Left renal cortex interstitium (tissue), 4 donors: ENCODE measurements at places on chromosomes 13 and 19. TPM values are rescaled to one million over a fixed set of nuclear protein-coding genes. Genes with fewer than 3 reads are reported as not detected.

ZNF578 gene
- 5.1 TPM for polyA plus RNA-seq

KIR2DL4 gene
- not detected for polyA plus RNA-seq

ZNF556 gene
- polyA plus RNA-seq: 1.1 TPM

DNA sequence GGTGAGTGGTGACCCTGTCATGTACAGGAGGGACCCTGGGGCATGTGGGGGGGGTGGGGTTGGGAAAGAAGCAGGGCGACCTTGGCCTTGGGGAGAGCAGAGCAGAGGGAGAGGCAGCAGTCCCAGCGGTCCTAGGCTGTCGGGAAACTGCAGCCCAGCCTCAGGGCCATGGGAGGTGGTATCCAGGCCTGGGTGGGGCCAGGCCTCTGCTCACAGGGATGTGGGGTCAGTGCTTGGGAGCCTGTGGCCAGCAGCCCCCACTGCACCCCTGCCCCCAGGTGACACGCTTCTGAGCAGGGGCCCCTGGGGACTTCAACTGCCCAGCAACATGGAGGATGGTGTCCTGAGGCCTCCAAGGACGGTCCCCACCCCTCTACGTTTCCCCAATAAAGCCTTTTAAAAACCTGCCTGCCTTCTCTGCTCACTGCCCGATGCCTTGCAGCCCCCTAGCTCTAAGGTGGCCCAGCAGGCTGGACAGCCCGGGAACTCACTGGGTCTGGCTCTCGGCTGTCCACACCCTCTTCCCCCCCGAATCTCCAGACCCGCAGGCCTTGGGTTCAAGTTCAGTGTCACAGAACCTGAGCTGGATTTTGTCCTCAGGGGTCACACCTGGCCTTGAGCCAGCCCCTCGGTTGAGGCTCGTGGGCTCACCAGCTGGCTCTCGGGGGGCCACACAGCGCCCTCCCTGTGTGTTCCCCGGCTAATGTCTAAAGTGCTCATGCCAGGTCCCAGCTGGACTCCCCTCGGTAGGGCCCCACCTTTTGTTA is 6.9 kb downstream of the PNKP start:
- no peak for DNase-seq

ZNF101 gene
- 16.4 TPM for polyA plus RNA-seq

GRCh38 chr13:96373597-96373996 is 283.7 kb downstream of the HS6ST3 start:
- DNase-seq: no peak

DNA sequence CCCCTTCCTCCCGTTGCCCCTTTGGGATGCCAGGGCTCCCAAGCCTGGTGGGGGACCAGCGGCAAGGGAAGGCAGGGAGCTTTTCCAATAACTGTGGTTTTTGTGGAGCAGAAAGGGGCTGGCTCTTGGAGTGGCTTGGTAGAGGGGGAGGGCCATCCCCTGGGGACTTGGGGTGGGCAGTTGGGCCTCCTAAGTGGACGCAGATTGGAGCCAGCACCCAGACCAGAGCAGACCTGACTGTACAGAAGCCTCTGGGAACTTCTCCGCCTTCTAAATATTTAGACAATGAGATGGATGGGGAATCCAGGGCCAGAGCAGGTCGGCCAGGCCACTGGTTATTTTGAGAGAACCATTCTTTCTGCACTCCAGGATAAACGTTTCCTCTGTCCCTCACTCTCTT is 4.2 kb downstream of the PTGIR start:
- DNase-seq: no peak

DNA sequence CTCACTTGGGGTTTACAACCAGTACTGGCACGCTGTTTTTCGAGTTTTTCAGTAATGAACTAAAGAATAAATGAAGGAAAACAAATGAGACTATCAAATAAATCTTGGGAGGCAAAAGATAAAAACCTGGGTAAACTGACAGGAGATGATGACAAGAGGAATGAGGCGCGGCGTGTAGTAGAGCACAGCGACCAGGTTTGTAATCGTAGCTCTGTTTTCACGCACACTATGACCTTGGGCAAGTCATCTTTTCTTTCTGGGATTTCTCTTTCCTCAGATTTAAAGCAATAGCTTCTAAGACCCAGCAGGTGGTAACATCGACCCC is 419 bp downstream of the MRPS31 start:
- DNase-seq: no peak

DNA sequence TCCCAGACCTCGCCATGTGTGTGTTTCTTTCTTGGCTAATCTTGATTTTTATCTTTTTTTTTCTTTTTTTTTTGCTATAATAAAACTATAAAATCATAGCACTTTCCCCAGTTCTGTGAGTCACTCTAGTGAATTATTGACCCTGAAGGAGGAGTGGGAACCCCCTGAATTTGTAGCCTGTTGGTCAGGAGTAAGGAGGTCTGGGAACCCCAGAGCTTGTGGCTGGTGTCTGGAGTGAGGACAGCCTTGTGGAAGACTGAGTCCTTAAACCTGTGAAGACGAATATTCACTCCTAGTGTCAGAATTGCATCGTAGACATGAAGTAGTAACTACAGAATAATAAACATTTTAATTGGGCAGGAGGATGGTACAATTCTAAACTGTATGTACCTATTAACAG is 7.4 kb downstream of the EID2B start:
- DNase-seq: no peak

DNA sequence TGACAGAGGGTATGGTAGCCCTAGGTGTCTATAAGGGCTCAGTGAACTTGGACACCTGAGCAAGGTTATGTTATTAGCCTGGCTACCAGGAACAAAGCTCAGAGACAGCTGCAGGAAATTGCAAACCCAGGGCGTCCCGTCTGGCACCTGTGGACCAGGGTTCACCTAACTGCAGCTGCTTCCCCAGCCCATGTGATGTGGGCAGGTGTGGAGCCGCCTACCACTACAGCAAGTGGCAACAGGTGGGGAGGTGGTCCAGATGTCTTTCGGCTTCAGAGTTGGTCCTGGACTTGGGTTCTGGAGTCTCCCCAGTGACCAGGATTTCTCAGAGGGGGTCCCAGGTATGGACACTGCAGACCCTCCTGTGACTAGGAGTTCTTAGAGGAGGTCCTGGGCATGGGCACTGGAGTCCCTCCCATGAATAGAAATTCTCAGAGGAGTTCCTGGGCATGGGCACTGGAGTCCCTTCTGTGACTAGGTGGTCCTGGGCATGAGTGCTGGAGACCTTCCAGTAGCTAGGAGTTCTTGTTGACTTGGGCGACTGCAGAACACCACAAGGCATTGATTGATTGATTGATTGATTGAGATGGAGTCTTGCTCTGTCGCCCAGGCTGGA is 25.2 kb downstream of the ACTL9 start:
- no peak for DNase-seq

PRSS57 gene
- polyA plus RNA-seq: 0.43 TPM

DNA sequence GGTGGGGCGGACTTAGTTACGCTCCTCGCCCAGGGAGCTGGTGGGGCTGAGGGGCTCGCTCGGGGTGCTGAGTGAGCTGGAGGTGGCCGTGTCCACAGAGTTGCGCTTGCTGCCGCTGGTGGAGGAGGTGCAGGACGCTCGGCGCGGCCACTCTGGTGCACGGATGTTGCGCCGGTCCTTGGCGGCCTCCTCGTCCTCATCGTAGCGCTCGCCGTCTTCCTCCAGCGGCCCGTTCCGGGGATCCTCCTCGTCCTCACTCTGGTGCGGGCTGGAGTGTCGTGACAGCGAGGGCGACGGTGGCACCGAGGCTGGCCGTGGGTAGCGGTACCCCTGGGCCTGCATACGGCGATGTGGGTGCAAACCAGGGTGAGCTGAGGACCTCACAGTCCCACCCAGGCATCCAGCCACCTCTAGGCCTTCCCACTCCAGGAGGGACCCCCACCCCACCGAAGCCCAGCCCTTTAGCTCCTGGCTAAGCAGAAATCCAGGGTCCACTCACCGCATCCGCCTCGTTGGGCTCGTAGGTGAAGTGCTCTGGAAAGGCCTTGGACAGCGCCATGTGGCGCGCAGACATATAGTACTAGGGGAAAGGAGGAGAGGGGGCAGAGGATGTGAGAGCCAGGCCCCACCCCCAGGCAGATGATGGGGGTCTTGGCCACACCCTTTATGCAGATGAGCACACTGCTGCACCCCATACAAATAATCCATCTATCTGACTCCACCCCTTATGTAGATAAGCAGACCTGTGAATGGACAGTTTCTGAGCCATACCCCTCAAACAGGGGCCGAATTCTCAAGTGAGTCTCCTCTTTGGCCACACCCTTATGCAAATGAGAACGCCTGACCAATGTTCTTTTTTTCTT is 4.4 kb downstream of the FTL start:
- no peak for DNase-seq

DNA sequence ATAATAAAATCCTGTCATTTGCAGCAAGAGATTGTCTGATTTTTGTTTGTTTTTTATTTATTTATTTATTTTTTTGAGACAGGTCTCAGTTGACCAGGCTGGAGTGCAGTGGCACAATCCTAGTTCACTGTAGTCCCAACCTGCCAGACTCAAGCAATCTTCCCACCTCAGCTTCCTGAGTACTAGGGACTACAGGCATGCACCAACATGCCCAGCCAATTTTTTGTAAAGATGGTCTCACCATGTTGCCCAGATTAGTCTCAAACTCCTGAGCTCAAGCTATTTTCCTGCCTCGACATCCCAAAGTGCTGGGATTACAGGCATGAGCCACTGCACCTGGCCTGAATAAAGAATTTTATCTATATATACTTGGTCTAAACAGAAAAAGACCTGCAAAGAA is 17.6 kb downstream of the ZNF233 start:
- DNase-seq: no peak

GRCh38 chr13:59566561-59566960 is 597.2 kb downstream of the DIAPH3 start:
- DNase-seq: no peak

DNA sequence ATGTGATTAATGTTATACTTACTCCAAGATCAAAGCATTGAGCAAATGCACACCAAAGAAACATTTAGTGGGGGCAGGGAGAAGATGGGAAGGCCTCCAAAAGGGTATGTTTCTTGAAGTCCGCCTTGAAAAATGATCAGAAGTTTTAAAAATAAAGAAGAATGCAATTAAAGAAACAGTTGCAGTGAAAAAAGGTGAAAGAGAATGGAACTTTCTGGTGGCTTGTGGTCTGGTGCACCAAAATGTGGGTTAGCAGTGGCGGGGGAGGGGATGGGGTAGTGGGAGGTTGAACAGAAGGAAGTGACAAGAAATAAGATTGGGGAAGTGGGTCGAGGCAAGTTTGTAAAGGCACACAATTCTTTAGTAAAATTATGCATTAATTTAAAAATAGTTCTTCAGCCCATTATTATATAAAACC is 2.5 kb downstream of the LCP1 start:
- DNase-seq: no peak
